ENCODE measurements at places on chromosomes 7 and 10.
A peak's percentile ranks its signal among the peaks of the same experiment; 100 is the strongest.

DNA sequence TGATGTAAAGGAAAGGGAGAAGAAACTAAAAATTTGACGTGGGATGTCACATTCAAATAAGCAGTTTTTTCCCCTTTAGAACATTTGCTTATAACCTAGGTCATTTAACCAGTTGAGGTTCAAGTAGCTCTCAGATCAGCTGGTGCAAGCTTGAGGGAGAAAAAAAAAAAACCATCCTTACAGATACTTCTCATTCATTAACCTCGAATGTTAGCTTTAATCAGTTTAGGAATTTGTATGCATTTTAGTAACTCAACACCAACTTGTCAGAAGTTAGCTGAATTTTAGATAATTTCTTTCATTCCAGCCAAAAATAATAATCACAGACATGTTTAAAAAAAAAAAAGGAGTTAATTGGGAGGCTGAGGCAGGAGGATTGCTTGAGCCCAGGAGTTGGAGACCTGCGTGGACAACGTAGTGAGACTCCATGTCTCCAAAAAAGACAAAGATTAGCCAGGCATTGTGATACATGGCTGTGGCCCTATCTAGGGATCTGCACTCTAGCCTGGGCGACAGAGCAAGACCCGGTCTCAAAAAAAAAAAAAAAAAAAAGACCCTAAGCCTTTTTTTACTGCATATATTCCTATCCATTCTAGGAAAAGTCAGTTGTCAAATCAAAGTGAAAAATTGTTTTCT, 46.2 kb downstream of the BMPR1A start:
- DNase-seq, result no peak

- no peak for DNase-seq
Observed at GRCh38 chr7:22445140-22445743, 54.7 kb downstream of the STEAP1B start.

GRCh38 chr10:132249824-132250375, 57.9 kb downstream of the STK32C start:
- DNase-seq, result peak; percentile 42

- no peak for DNase-seq
Observed at GRCh38 chr7:37050801-37051200, 326.5 kb upstream of the AOAH start.

GRCh38 chr7:73668886-73669230, 1.2 kb downstream of the VPS37D start:
- no peak for DNase-seq
